HepG2 (cell line): ENCODE measurements at places on chromosomes 3 and 15.

DNA sequence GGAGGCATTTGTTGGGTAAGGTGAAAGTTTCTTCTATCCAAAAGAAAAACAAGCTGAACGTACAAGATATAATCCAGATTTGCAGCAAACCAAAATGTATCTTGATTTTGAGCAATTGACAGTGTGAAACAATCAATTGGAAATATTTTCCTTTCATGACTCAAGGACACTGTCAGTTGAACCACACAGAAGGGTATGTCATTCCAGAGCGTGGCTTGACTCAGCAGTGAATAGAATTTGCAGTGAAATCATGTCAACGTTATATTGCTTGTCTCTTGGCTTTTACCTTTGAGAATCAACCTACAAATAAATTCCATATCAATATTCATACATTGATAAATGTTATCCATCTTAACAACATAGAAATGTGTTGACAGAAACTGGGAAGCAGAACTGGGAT, 78.2 kb downstream of the TM2D3 start:
- no peak for DNase-seq

DNA sequence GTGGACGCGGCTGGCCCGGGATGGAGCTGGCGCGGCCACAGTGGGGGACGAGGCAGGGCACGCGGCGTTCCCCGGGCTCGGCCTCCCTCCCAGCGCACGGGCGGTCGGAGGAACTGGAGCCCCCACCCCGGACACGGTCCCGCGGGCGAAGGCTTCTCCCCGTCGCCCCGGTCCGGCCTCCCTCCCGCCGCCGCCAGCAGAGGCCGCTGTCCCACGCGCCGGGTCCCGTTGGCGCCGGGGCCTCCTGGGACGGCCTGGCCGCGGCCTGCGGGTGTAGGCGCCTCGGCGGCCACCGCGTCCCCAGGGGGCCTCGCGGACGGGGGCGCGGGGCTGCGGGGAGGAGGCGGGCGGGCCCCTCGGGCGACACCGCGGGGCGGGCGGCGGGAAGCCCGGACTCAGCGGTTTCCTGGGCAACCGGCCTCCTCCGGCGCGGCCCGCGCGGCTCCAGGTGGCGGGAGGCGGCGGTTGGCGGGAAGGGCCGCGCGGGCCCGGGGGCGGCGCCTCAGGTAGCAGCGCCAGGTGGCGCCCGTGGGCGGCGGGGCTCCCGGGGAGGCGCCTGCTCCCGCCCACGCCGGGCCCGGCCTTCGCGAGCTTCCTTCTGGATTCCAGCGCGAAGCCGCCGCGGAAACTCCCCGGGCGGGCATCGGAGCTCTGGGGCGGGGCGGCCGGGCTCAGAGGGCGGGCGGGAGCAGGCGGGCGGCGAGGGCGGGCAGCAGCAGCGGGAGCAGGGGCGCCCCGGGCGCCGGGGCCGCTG, 26.7 kb downstream of the MELTF start:
- peak; percentile 30 for DNase-seq

- DNase-seq, result no peak
Observed at GRCh38 chr15:26325495-26325894, 447.4 kb downstream of the GABRB3 start.

DNA sequence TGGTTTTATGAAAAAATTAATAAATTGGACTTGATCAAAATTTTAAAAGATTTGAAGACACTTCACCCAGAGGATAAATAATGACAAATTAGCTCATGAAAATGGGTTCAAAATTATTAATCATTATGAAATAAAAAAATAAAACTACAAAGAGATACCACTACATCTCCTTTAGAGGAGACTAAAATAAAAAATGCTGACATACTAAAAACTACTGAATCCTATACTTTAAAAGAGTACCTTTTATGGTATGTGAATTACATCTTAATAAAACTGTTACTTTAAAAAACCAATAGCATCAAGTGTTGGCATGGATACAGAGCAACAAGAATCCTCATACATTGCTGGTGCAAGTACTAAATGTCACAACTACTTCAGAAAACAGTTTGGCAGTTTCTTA, 46.0 kb upstream of the MYRIP start:
- DNase-seq, result no peak

DNA sequence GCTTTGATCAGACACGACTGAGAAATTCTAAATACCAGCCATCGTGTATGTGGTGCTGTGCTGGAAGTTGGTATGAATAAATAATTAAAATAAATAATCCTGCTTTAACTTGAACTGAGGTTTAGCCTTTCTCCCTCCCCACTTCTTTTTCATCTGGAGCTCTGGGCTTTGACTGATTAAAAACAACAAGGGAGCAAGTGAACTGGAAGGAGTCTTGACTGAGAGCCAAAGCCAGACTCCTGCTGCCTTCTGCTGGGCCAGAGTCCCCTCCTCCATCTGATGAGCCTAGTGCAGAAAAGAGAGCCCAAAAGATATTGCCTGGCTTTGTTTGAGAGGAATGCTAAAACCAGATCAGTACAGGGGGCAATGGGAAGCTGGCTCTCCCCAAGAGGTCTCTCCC, 96.0 kb downstream of the CCNL1 start:
- DNase-seq, result no peak

DNA sequence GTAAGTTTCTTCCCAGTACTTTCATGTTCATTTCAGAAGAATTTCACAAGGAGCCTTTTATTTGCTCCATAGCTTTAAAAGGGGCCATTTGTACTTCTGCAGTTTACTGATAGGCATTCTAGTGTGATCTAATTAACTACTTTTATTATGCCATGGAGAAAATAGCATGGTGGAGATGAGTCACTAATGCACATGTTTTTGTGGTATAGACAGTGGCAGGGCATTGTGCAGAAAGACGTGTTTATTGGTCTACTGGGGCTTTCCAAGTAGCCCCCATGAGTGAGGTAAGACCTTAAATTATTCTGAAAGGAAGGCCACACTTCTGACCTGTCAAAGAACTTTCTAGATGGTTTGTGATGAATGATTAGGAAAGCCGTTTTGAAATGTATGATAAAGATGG, 810.0 kb upstream of the NR2F2 start:
- DNase-seq, result no peak

- no peak for DNase-seq
Observed at GRCh38 chr15:73196113-73196512, 143.8 kb downstream of the NEO1 start.

GRCh38 chr3:24498796-24499195, 4.1 kb upstream of the THRB start:
- no peak for DNase-seq

- no peak for DNase-seq
Observed at GRCh38 chr3:119898478-119899191, 116.7 kb downstream of the NR1I2 start.

DNA sequence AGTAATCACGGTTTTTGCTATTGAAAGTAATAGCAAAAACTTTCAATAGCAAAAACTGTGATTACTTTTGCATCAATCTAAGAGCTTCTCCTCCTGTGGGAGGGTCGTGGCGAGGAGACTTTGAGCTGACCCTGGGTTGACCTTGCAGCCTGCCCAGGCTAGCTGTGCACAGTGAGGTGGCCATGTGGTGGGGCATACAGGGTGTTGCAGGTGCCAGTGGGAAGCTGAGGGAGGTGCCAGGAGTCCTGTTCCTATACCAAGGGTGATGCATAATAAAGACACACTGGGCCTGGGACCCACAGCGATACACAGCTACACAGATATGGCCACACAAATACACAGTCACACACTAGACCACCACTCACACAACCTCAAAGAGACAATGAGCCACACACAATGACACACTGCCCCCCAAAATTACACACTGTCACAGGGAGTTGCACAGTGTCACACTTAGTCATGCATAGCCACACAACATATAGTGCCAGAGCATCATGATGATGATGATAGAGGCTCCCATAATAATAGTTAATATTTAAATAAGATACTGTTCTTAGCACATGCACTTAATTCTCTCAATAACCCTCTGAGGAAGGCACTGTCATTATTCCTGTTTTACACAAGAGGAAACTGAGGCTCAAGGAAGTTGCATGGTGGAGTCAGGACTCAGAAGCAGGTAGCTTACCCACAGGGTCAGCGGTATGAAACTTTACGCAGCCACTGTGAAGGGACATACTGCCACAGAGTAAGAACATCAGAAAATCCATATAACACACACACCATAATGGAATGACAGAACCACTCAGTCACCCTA, 6.3 kb downstream of the PLCD1 start:
- no peak for DNase-seq

DNA sequence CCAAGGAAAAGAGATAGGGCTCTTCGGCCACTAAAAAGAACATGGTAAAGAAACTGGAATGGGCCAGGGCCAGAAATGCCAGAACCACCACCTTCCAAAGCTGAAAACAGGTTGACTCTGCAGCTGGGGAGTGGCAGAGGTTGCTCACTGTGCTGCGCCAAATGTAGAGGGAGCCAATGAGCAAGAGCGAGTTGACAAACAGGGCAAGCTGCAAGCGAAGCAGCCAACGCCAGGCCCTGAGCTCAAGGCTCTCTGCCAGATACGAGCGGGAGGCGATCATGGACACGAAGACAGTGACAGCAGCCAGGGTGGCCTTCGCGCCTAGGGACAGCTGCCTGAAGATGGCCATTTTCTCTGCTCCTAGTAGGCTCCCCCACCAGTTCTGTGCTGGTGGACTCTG, 3.1 kb downstream of the GLB1 start:
- DNase-seq, result no peak

- no peak for DNase-seq
Observed at GRCh38 chr15:88115486-88116152, 140.9 kb downstream of the NTRK3 start.

DNA sequence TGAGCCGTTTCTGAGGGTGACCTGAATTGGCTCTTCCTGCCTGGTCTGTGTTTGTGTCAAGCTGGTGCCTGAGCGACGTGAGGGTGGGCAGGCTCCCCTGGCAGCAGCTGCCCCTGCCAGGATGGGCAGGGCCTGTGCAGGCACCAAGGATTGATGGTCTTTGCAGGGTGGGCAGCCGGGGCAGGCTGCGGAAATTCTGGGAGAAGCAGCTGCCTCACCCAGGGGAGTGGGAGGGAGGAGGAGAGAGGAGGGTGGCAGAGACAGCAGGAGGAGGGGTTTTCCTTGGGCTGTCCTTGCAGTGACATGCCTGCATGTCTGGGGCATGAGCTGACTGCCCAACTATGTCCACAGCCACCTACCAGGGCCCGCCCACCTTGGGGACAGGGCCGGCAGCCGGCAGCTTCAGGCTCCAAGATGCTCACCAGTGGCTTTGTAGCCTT, 27.9 kb upstream of the SLC6A6 start:
- no peak for DNase-seq

- DNase-seq, result no peak
Observed at GRCh38 chr3:160447544-160447943, 2.0 kb downstream of the TRIM59 start.

- DNase-seq, result peak; percentile 12
Observed at GRCh38 chr3:142445816-142446254, 2.0 kb downstream of the XRN1 start.

- DNase-seq, result no peak
Observed at GRCh38 chr3:35965908-35966307, 326.6 kb downstream of the ARPP21 start.

- DNase-seq, result no peak
Observed at GRCh38 chr3:123294296-123294938, 92.7 kb downstream of the SEC22A start.

DNA sequence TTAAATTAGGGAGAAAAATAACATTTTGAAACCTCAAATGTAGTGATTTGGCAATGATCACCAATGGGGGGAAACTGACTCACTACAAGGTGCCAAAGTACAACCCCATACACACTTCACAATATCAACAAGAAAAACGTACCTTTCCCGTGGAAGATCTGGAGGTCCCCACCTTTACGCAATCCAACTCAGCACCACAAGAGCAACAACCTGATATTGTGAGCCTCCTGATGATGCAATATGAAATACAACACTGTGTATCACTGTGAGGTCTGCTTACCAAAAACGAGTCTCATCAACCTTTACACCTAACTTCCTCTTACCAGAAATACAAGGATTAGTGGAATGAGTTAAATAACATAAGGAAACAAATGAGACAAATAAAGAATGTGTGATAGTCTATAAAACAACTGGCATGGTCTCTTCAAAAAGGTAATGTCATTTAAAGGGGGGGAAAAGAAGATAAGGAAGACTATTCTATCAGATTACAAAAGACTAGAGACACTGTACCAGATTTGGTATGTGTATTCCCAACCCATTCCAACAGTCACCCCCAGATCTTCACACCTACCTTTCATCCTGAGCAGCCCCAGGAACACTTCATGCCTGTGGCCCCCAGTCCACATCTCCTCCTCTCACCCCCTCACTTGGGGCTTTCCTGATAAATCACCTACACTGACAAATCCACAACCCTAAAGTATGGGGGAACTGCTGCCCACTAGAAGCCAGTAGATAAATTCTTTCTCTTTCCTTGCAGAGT, 27.7 kb downstream of the DLG1 start:
- peak; percentile 70 for DNase-seq

DNA sequence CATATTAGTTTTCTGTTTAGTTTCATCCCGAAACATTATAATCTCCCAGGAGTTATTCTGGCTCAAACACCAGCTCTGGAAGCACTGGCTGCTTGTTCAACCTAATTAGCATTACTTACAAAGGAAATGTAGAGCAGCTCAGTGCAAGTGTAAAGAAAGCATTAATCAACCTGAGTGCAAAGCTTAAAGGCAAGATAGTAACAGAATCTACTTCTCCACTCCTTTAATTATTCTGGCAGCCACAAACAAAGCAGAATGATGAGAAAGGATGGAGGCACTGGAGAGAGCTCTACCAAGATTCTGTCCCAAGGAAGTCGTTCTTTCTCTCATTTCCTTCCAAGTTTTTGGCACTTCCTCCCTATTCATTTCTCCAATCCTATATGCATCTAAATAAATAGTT, 1384.0 kb downstream of the ZPLD1 start:
- DNase-seq, result no peak

DNA sequence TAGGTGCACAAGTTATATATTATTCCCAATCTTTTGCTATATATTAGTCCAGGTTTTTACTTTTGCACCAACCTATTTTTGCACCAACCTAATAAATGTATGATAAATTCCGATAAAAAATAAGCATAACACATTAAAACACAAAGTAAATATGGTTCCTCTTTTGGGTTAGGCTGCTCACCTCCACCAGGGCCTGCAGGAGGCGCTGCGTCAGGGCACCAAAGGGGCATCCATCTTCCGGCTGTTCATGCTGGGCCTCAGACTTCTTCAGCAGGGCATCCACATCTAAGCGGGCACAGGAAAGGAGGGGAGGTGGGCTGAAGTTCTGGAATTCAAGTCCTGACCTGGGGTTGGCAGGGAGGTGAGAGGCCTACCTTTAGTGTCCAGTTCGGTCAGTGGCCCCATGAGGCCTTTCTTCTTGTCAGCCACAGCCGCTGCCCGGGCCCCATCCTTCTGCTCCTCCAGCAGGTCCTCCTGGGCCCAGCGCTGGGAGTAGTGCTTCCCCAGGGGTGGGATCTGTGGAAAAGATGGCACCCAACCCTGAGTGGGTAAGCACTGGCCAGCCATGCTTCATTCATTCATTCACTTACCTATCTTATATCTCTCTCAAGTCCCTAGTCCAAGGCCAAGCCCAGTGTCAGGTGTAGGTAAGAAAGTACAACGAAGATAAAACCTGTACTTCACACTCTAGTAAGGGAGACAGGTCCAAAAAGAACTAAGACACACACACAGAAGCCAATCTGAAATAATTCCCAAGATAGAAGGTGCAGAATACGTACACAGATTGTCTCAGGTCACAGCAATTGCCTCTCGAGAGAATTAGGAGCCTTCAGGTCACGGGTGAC, 5.2 kb downstream of the TADA3 start:
- DNase-seq, result no peak
